ENCODE measurements at places on chromosomes 2 and 18.
A peak's percentile ranks its signal among the peaks of the same experiment; 100 is the strongest.

DNA sequence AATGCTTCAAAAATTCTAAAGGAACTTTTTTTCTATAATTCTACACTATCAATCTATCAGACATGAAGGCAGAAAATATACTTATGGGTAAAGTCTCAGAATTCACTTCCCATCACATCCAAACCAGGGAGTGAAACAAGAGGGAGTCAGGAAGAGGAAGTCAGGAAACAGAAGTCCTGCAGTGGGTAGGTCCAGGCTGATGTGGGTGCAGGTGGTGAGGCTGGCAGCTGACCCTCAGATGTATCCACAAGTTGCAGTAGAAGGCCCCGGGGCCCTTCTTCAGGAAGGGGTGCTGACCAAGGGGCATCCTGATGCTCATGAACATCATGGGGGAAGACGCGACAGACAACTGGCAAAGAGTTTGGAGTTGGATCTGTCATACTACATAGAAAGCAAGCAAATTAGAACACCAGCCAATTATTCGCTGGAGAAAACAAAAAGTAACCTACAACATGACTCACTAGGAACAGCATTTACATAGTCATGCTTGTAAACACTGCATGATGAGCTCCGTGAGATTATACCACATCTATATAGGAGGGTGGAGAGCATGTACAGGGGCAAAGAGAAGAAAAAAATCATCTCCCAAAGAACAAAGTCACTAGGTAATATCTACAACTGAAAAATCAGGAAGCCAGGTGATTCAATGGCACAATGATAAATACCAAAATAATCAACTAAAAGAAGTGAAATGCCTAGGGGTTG lies 4.2 kb downstream of the UXS1 start:
- no peak for DNase-seq

DNA sequence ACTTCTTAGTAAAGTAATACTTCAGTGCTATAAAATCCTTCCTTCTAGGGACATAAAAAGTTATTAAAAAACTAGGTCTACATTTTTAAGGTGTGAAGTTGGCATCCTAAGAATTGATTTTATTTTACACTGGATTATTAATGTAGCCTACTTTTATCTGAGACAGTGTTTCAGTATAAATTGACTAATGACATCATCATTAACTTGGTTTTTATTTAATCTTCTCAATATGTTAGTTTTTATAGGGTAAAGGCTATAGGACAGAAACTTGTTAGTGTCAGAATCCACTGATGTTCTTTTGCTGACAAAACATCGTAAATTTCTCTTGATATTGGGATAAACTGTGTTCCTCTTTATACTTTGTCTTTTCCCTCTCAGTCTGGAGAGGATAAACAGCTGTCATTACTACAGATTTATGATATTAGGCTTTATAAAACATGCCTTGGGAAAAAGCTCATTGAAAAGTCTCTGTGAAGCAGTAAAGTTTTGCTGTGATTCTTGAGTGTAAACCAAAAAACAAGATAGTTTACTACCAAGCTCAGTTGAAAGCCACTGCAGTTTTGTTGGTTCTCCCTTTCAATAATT lies 569.9 kb downstream of the EPHA4 start:
- DNase-seq, result no peak

- peak; percentile 20 for DNase-seq
Measured at GRCh38 chr2:110105608-110106467, 9.8 kb downstream of the MALL start.

GRCh38 chr2:26251893-26252292 lies 7.2 kb downstream of the HADHB start:
- DNase-seq, result no peak

GRCh38 chr2:240645346-240645745 lies 20.1 kb downstream of the GPR35 start:
- DNase-seq, result no peak

DNA sequence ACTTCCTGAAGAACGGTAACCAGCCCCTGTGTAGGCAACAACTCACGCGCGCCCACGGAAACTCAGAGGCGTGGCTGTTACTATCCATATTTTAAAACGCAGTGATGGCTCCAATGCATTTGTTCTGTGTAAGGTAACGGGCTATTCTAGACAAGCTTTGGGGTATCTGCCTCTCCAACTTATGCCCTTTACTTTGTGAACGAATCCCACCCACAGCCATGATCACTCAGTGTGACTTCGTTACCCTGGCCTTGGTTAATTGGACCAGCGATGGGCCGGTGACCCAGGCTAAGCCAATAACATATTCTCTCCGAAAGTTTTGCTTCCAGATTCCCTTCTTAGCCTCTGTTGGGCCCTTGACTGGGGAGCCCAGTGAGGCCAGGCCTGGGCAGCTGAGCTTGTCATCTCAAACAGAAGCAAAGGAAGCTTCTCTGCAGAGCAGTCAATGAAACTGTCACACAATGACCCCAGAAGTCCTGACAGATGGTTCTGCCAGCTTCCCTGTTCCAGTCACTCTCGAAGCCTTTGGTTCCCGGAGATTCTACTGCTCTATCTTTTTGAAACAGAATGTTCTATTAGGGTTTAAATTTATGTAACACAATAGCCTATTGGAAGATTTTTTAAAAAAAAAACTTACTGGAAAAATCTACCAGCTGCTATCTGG lies 30.7 kb upstream of the ROCK2 start:
- DNase-seq, result no peak

Data from HEK293T (cell line).